ENCODE measurements at places on chromosomes 12 and 14.

DNA sequence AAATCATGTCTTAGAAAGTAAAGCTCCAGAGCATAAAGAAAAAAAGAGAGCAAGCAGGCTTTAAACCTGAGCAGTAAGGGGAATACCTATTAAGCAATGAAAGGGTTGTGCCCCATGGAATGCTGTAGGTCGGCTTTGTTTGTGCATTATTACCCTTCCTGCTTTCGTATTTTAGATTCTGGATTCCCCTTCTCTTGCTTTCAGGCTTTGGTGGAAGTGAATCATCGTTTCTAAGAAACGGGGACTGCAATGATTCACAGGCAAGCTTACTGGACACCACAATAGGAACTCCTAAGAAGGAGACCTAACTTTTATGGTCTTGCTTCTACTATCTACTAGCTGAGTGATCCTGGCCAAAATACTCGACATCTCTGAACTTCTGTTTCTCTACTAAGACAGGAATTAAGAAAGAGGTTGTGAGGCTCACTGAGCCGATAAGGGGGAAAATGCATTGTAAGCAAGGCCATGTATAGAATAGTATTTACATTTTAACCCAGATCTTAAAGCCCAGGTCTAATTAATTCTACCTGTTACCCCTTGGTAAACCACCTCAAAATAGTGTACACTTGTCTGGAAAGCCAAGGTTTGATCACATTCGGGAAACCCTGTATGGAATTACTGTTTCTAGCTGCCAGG lies 1.2 kb upstream of the BMAL2 start:
- peak; percentile 83 for DNase-seq

GRCh38 chr14:54529811-54530210 lies 20.1 kb downstream of the CGRRF1 start:
- DNase-seq, result no peak

GRCh38 chr14:85566603-85567002 lies 36.7 kb downstream of the FLRT2 start:
- DNase-seq, result peak; percentile 80

DNA sequence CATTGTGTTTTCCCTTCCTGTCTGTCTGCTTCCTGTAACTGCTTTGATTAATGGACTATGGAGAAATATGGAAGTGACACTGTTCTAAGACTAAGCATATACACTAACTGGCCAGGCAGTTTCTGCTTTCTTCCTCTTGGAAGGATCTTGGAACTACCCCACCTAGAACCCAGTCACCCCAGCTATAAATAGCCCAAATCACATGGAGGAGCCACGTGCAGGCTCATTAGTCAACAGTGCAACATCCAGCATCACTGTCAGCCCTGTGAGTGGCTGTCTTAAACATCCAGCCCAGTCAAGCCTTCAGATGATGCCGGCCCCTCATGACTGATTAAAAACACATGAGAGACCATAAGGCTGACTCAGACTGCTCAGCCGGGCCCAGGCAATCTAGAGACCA lies 39.2 kb downstream of the BCAT1 start:
- DNase-seq, result peak; percentile 56

DNA sequence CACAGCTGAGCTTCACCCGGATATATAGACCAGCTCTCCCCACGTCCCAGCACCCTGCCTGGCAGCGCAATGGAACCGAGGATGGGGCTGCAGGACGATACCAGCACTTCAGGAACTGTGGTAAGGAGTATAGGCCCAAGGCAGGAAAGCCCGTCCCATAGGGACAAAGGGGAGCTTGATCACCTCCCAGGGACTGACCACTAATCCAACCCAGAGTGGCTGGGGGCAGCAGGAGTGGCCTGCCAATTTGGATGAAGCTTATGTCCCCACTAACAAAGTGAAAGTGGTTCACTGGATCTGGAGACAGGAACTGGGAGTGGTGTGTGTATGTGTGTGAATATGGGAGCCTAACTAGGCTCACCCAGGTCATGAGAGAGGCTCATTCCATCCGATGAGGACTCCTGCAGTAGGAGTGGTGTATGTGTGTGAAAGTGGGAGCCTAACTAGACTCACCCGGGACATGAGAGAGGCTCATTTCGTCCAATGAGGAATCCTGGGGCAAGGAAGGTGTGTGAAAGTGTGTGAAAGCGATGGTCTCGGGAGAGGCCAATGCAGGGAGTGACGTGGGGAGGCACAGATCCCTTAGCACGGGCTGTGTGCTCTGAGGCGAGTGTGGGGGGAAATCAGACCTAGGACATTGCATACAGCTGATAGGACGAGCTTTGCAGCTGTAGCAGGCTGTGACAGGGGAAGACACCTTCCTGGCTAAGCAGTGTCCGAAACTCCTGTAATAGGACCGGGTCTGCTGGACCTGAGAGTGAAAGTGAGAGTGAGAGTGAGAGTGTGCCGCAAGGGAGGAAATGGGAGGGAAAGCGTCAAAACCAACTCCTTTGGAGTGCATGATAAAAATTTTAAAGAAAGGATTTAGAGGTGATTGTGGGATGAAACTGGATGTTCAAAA lies 25.7 kb downstream of the KLRK1 start:
- no peak for DNase-seq

- no peak for DNase-seq
Observed at GRCh38 chr14:54362089-54362504, 34.7 kb upstream of the CDKN3 start.

DNA sequence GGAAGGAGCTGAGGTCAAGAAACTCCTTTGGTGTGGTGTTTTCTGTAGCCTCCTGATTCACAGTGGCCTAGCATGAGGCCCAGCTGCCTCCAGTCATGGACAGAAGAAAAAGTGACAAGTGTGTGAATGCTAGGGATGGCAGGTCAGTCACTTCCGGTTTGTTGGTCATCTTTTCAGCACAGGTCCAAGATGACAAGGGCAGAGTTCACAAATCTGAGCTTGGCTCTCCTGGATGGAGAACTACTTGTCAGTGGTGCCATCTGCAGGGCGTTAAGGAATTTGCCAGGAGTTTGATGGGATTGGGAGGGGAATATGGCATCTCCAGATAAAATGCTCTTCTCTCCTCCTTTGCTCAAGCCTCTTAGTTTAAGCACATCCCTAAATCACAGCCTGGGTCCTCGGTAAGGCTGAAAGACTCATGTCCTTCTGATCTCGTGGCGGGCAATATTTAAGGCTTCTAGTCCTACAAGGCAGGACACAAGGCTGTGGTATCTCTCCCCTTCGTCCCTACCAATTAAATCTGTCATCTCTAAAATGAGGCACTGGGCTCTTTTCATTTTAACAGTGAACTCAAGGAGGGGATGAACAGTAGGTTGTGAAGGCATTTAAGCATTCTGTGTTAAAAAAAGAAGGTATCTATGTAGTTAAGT lies 10.0 kb downstream of the TUBA1B start:
- DNase-seq, result no peak

- DNase-seq, result no peak
Observed at GRCh38 chr12:97813301-97813700, 350.7 kb downstream of the RMST start.

GRCh38 chr12:46839232-46839631 lies 13.4 kb upstream of the SLC38A4 start:
- no peak for DNase-seq

- no peak for DNase-seq
Observed at GRCh38 chr12:96295532-96296160, 101.5 kb downstream of the ELK3 start.

GRCh38 chr14:51507906-51508511 lies 143.7 kb upstream of the FRMD6 start:
- DNase-seq, result peak; percentile 77

DNA sequence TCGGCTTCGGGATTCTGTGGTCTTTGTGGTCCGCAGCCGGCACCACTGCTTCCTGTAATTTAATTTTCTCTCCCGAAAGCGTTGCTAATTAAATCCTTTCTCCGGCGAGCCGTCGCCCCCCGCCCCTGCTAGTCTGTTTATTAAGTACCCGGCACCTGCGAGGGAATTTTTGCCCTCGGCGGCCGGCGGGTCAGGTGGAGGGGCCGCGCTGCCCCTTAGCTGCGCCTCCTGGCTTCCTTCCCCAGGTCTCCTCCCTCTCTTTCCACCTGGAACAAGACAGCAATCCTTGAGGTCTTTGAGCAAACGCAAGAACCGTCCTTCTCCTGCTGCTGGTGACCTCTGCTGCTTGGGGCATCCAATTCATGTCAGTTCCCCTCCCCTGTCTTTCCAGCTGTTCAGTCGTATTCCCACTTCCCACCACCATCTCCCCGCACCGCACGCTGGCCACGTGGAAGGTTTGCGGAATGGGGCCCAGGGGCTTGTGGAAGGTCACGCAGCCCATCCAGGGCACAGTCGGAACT lies 16.2 kb downstream of the ZDHHC22 start:
- DNase-seq, result no peak

DNA sequence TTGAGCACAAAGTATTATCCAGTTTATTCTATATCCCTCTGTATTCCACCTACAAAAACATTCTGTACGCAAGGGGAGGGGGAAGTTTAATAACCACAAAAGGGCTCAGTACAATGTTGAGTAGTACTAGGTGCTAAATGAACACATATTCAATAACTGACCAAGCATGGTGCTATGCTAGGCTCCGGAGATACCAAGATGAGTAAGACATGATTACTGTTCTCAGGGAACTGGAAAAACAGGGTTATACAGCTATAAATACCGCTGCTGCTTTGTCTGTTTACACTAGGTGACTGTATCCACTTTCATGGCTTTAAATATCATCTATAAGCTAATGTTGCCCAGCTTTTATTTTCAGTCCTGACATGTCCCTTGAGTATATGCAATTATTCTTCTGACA lies 135.8 kb downstream of the INSM2 start:
- DNase-seq, result no peak

DNA sequence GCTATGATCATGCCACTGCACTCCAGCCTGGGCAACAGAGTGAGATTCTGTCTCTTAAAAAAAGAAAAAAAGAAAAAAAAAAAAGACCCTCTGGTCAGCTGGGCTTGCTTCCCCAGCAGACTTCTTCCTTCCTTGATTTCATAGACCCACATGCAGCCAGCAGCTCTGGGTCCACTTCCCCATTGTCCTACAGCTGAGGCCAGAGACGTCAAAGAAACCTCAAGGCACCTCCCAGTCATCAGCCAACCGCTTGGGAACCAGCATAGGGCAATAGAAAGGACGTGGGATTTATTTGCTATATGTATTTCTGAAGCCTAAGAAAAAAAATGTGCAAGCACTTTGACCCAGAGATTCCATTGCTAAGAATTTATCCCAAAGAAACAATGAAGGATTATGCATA lies 35.4 kb upstream of the SPPL3 start:
- DNase-seq, result no peak

DNA sequence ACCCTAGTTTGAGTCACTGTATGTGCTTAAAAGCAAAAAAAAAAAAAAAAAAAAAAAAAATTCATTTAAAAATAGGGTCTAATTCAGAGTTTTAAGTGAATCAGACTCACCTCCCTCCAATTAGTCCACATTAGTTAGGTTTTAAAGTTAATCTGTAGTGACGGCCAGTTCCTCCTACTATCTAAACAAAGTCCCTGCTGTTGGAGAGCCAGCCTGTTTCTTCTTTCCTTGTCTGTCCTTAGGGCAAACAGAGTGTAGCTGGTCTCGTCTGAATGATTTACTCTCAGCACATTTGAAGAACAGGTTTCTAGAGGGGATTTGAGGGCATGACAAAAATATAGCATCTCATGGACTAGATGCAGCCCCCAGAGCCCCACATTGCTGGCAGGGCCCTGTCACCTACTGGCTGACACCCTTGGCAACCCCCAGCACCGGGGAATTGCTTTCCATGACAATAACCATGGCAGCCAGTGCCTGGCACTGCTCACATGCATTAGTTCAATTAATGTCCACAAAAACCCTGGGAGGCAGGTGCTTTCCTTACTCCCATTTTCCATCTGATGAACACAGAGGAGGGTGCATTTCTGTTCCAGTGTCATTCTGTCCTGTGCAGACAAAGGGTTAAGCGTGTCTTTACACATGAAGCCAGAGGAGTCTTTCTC lies 138.3 kb downstream of the PLXNC1 start:
- no peak for DNase-seq

DNA sequence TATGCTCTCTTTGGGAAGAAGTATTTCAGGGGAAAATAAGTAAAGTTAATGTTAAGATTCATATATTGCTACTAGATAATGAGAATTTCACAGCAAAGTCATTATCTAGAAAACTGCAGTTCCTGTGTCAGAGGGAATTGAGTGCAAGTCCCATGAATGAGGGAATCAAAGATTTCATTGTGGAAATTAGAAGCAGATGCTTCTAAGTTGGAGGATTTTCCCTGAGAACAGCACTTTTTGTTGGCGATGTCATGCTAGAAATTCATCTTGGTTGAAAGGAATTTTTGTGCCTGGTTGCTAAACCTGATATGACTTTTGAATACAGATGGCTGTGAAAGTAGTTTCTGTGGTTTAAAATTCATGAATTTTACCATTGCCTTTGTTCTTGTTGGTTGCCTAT lies 25.6 kb downstream of the FRMD6 start:
- peak; percentile 51 for DNase-seq

GRCh38 chr12:16076557-16076956 lies 165.4 kb downstream of the DERA start:
- no peak for DNase-seq

DNA sequence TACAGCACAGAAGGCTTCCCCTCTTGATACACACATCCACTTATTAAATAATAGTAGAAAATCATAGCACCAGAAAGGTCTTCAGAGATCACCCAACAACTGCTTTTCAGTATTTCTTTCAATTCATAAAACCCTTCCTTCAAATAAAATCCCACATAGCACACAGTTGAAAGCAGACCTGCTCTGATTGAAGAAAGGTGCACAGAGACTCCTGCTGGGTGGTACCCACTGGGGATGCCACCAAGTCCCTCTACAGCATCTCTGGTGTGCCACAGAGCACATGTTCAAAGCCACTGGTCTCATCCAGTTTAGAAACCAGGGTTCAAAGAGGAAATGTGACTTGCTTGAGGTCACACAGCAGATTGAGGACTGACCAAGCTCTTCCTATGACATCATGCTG lies 427.5 kb downstream of the BCL11B start:
- no peak for DNase-seq

- no peak for DNase-seq
Observed at GRCh38 chr12:75308279-75308678, 21.8 kb downstream of the CAPS2 start.

DNA sequence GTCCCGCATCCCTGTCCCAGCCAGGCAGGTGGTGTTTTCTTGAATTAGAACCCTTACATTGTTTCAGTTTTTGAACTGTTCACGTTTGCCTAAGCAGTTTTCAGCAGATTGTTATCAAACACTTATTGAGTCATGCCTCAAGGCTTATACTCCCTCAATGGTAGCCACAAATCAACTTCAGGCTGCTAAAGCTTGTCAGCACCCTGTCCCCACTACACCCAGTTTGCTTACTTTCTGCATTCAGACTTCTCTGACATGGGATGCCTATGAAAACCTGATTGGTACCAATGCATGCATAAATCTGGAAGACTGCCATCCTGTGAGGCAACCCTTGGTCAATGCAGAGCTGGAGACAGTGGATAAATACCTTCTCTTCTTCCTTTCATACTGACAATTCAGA lies 225.4 kb downstream of the BTG1 start:
- DNase-seq, result no peak
